ENCODE measurements at places on chromosomes 3 and 15.

DNA sequence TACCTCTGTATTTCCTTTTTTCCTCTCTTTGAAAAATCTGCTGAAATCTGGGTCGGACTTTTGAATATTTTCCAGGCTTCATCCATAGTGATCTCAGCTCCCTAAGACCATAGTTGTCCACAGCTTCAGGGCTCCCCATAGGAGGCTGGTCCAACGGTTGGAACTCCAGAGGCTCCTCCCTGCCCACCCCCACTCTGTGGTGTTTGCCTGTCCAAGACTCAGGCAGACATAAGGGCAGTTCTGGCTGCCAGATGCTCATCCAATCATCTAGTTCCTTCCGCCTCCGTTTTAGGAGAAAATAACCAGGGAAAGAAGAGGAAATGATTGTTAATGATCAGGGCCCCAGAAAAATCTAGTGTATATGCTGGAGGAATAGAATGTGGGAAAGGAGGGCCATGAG lies 27.9 kb upstream of the PRTG start:
- no peak for DNase-seq

- no peak for DNase-seq
Observed at GRCh38 chr15:74625693-74626092, 10.1 kb downstream of the CLK3 start.

GRCh38 chr3:85164436-85164835 lies 205.6 kb downstream of the CADM2 start:
- DNase-seq = no peak

DNA sequence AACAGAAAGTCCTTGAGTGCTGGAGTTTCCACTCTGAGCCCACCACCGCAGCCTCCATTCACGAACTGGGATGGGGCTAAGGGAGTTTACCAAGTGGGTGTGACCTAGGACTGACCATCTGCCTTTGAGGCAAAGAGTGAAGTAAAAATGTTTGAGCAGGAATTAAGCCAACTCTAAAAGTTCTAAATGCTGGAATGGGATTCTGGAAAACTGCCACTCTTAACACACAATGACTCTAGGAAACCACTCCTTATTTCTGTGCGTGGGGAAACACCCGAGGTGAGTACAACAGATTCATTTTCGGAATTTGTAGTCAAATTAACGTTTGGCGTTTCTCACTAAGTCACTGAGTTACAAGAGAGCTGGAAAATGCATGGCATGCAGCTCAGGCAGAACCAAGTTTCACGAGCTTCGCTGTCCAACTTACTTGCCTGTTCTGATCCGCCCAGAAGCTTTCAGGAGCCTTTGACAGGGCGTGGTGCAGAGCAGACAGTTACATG lies 31.6 kb downstream of the ISL2 start:
- DNase-seq = no peak

- no peak for DNase-seq
Observed at GRCh38 chr15:55665605-55666227, 77.2 kb downstream of the PRTG start.

GRCh38 chr3:100443690-100444089 lies 42.4 kb downstream of the LNP1 start:
- no peak for DNase-seq

GRCh38 chr15:70098153-70098460 lies 390 bp upstream of the TLE3 start:
- no peak for DNase-seq

GRCh38 chr15:91921188-91921842 lies 67.8 kb downstream of the SLCO3A1 start:
- no peak for DNase-seq

- DNase-seq = no peak
Observed at GRCh38 chr15:78194568-78194925, 39.8 kb downstream of the ACSBG1 start.

DNA sequence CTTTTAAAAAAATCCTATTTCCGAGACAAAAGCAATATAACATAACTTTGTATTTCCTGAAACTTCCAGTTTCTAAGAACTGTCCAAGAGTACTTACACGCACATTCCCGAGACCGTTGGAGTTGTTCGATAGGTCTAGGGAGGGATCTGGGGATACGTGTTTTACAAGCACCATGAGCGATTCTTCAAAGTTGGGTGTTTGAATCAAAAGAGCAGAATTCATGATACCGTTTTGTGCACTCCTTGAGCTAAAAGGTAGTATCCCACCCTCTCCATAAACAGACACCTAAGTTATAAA lies 700 bp upstream of the EDEM1 start:
- no peak for DNase-seq

- DNase-seq = no peak
Observed at GRCh38 chr15:100862162-100862561, 17.5 kb upstream of the ALDH1A3 start.

GRCh38 chr3:69881051-69881450 lies 118.5 kb upstream of the SAMMSON start:
- DNase-seq = no peak
